Activated CD4-positive, alpha-beta T cell treated with anti-CD3 and anti-CD28 coated beads, Interleukin-2, amount 50 U/mL, for 16 hours (primary cell): ENCODE measurements at places on chromosomes 2 and 18.

GRCh38 chr18:68033466-68033865, 516.9 kb upstream of the DSEL start:
- DNase-seq = no peak

- DNase-seq = peak; percentile 32
These were observed 52.6 kb downstream of the GNAL start for GRCh38 chr18:11741505-11742145.

DNA sequence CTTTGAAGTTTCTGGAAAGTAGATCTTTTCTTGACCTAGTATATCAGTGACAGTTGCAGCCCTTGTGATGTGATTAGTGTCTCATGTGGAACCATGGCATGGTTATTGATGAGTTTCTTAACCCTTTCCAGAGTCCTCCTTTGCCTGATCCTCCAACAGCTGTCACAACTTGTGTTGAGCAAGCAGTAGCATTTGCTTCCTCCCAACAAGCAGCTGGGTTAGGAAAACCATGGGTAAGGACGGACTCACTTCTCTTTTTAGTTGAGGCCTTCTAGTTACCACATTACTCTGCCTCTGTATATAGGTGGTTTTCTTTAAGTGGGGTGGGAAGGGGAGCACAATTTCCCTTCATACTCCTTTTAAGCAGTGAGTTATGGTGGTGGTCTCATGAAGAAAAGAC, 96.3 kb downstream of the XRCC5 start:
- DNase-seq = no peak

DNA sequence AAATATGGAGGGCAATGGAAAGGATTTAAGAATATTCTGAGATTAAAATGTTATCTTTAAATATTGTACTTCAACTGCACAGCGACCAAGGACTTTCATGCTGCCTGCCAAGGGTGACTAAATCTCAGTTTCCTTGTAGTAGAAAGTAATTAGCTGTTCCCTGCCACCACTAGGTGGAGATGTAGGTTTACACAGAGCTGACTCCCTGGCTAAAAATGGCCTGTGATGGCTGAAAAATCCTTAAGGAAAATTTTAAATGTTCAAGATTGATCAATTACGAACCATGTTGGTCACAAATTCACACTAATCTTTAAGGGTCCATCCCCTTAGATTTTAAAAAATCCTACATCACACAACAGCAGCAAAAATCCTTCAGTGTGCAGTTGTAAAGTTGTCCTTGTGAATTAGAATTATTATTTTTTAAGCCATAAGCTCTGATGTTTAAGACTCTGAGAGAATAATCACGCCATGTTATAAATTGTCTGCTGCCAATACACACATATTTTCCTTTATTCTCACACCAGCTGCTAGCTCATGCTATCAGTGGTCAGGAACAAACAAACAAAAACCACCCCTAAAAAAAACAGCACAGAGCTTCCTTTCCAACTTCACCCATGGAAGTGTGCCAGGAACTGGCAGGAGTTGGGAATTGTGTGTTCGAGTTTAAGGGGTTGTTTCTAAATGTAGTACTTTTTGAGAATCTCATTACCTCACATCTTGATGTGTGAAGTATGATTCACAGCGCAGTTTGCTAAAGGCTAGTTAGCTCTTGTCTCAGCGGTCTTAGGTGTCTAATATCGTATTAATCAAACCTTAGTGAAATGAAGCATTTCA, 399.8 kb downstream of the TMEM182 start:
- DNase-seq = peak; percentile 26

DNA sequence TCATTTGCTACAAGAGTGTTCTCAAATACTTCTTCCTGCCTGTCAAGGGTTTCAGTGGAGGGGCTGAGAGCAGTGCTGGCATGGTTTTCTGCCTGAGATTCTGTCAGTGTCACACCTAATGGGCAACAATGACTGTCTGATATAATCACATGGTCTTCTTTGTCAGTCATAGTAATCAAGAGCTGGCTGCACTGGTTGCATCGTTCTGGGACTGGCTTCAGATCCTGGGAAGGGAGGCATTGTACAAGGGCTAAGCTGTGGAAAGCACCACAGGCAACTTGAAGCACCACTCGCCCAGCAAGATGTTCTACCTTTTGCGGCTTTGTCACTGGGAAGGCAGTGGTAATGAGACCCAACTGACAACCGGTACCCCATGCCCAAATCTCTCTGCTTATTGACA, 19.6 kb downstream of the ALS2 start:
- no peak for DNase-seq

- no peak for DNase-seq
These were observed 75.3 kb upstream of the TRIB2 start for GRCh38 chr2:12641441-12641840.

- DNase-seq = no peak
These were observed 166.5 kb downstream of the SLC8A1 start for GRCh38 chr2:40285391-40285790.

GRCh38 chr18:51028201-51028805, 1.7 kb upstream of the SMAD4 start:
- DNase-seq = peak; percentile 51

DNA sequence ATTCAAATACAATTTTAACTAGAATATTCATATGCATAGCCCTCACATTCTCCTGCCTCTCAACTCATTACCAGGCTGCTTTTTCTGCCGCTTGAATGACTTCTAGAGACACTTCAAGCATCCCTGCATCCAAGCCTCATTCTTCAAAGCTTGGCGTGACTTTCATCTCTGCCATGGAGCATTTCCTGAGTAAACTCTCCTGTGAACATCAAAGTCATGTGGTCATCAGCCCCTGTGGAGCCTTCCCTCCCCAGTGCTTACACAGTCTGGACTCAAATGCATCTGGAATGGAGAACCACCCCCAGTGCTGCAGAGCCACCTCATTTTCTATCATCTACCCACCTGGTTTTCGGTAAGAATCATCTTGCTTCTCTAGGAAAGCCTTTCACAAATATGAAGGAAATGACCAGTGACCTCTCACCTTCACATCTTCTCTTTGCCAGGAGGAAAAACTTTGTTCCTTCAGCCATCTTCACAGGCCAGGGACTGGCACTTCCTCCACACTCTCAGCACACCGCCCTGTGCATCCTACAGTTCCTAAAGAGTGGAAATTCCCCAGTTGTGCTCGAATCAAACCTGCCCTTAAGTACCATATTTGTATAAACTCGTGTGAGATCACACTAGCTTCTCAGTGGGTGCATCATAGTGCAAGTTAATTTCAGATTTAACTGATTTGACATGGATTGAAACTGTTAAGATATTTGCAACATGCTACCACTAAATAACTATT, 116.4 kb downstream of the COL6A3 start:
- no peak for DNase-seq

- DNase-seq = no peak
These were observed 160.0 kb downstream of the TCF4 start for GRCh38 chr18:55427951-55428350.

- no peak for DNase-seq
These were observed 311.9 kb upstream of the EPHA4 start for GRCh38 chr2:221883976-221884375.

GRCh38 chr2:15223887-15224286, 337.2 kb downstream of the NBAS start:
- peak; percentile 28 for DNase-seq

DNA sequence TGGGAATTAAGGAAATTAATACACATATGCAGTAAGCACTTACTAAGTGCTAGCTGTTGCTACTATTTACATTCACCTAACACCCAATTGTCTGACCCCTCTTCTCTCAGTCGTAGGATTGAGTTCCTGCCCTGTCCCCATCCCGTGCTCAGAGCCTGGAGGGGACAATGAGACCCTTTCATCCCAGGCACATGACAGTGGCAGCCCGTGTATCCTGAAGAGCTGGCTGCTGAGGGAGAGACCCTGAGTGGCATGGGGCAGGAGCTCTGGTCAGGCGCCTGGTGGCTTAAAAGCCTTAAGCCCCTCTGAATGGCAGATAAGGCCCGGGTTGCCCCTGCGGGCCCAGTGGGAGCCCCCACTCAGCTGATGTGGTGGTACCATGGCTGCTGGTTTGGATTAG, 99.0 kb downstream of the DYSF start:
- DNase-seq = no peak

- DNase-seq = no peak
These were observed 16.8 kb downstream of the HDLBP start for GRCh38 chr2:241298673-241299072.

DNA sequence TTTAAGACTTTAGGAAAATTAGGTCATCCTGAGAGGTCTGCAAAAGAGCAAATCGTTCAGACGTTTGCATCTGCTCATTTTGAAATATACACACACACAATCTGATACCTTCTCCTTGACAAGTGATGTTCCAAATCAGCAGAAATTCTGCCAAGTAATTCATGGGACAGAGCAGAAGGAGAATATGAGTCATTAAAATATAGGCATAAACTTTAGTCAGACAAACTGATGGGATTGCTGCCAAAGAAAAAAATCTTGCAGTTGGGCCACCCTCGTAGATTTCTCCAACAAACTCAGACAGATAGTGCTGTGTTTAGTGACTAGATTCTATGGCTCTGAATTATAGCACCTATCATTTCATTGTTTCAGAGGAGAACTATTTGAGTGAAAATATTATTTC, 336.3 kb downstream of the NYAP2 start:
- DNase-seq = no peak

DNA sequence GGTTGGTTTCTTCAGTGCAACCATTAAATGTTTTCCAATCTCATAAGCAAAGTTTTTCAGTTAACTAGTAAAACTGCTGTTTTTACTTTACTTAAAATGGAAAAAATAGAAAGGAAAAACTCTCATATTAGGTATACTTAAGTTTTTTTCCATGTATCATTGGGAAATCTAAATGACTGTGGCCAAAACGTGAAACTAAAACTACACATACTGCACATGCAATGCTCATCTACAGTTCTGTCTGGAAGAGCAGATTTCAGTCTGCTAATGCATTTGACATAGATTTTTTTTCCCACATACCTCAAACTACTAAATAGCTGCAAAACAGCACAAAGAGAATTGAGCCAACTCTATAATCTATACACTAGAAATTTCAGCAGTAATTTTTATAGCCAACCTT, 62.6 kb downstream of the COL5A2 start:
- no peak for DNase-seq

GRCh38 chr2:167689444-167689843, 558.0 kb downstream of the STK39 start:
- DNase-seq = no peak

DNA sequence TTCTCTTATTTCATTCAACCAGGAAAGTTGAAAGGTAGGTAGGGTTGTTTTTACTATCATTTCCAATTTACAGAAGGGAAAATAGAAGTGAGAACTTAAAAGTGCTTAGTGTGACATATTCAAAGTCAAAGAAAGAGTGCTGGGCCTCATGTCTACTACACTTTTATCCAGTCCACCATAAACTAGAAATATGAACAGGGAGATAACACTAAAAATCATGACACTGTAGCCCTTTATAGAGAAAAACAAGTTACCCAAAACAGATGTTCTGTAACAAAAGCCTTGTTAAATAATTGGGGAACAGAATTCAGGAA, 20.4 kb downstream of the SLC40A1 start:
- no peak for DNase-seq

DNA sequence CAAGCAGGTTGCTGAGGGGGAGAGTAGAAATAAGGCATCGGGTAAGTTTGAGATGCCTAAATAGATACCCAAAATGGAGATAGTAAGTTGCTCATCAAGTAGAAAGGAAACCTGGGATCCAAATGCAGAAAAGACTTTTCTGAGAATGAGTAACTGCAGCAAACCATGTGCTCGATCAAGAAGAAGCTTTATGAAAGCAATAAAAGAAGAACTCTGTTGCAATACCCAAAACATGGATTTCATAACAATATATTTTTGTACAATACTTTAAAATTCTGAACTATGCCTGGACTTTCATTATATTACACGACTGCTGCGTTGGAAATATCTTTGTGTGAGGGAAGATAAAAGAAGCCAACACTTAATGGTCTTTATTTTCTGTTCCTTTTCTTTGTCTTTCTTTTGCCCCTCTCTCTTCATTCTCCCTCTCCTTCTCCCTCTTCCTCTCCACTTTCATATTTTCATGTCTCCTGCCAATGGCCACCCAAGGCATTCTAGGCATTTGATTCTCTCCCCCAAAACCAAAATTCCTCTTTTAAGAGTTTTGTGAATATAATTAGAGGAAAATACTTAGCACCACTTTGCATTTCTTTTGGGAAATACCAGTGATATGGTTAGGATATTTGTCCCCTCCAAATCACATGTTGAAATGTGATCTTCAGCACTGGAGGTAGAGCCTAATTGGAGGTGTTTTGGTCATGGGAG, 257.6 kb downstream of the MREG start:
- DNase-seq = no peak

DNA sequence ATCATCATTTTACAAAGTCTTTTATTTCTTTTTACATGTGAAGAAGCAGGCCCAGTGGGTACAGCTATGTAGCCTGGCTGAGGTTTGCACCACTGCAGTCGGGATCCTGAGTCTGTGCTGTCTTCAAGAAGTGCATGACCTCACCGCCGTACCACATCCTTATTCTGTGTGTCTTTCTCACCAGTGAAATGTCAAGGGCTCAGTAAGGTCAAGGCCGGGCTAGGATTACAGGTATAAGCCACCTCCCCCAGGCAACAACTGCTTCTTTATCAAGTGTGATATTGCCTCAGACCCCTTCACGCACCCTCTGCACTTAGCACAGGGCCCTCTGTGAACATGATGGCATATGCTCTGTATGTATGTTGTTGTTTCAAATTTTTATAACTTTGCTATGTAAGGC, 76.7 kb downstream of the PIEZO2 start:
- DNase-seq = no peak

GRCh38 chr18:79863161-79864005, 65.6 kb downstream of the KCNG2 start:
- DNase-seq = no peak

- DNase-seq = no peak
These were observed 79.3 kb downstream of the BIRC6 start for GRCh38 chr2:32436150-32436549.

GRCh38 chr2:71892896-71893295, 254.8 kb downstream of the CYP26B1 start:
- DNase-seq = no peak

DNA sequence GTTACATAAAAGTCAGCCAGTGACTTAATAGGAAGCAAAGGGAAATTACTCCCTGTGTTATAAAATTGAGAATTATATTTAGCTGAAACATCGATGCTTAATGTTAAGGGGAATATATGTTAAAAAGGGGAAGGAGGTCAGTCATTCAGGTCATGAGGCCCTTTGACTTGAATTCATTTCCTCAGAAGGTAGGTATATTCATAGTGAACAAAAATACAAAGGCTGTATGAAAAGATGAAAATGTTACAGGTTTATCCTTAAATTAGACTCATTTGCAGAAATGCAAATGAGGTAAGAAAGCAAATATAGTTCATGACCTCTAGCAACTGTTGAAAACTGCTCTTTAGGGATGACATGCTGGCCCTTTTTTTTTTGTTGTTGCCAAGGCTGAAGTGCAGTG, 20.8 kb downstream of the MSH6 start:
- no peak for DNase-seq
